ENCODE measurements at places on chromosomes 2 and 18.
A peak's percentile ranks its signal among the peaks of the same experiment; 100 is the strongest.

DNA sequence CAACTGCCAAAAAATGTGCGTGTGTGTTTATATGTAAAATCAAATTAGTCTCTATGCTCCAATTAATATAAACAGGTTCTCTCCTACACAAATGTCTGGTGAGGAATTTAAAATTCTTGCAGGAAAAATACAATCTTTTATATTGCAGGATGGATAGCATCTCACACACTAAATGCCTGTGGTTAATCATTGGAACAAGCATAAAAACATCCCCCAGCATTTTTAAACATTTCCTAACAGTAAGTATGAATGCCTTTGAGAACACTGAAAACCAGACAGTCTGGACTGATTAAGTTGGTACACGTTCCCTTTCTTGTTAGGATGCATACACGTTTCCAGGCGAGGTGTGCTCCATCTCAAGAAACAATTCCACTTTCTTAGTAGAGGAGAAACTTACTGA is 29.9 kb upstream of the PDE1A start:
- DNase-seq: no peak

GRCh38 chr2:105610576-105611332 is 134.0 kb upstream of the NCK2 start:
- DNase-seq: peak; percentile 26

DNA sequence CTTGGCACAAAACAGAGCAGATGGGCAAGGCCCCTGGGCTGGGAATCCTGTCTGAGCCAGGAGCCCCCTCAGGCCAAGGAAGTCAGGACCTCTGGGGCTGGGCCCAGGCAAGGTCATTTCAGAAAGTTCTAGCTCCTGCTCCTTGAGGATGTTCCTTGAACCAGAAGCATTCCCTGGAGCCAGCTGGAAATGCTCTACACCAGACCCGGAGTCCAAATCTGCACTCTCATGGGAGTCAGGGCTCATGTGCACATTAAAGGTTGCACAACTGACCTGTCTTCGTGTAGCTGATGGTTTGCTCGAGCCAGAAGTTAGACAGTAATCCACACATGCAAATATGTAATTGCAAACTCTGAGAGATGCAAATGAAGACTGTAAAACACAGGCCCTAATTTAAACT is 18.0 kb downstream of the PARD6G start:
- DNase-seq: no peak

DNA sequence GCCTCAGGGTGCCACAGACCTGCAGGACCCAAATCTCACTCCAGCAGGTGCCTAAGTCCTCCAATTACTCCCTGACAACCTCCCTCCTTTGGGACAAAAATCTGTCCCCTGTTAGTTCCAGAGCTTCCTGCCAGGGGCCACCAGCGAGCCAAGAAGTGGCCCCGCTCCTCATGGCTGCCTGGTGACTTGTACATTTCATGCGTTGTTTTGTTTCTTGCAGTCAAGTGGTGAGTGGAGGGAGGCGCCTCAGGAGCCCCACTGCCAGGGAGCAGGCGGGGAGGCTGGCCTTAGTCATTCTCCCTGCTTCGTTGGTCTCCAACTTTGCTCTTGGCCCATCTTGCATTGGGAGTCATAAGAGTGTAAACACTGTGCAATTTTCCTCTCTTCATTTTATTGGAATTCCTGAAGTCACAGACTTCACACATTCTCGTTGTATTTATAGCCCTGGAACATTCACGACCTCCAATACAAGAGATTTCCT is 81.3 kb downstream of the KCNF1 start:
- no peak for DNase-seq

GRCh38 chr18:34494359-34494696 is 215.8 kb upstream of the DTNA start:
- no peak for DNase-seq

- DNase-seq: peak; percentile 61
Observed at GRCh38 chr2:219997341-219997851, 370.0 kb downstream of the SLC4A3 start.

DNA sequence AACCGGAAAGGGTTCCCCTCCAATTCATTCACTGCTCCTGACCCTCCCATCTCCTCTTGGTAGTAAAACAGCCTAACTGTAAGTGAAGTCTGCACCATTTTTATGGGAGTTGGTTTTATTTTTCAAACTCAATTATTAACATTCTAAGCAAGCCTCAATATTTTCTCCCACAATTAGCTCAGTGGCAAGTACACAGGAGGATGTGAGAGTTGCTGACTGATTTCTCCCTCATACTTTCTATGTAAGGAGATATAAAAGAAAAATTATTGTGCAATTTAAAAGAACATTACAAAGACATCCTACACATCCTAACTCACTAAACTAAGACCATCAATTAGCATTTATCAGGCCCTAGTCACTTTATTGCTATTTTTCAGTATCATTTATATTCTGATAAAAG is 73.9 kb downstream of the PIAS2 start:
- no peak for DNase-seq

DNA sequence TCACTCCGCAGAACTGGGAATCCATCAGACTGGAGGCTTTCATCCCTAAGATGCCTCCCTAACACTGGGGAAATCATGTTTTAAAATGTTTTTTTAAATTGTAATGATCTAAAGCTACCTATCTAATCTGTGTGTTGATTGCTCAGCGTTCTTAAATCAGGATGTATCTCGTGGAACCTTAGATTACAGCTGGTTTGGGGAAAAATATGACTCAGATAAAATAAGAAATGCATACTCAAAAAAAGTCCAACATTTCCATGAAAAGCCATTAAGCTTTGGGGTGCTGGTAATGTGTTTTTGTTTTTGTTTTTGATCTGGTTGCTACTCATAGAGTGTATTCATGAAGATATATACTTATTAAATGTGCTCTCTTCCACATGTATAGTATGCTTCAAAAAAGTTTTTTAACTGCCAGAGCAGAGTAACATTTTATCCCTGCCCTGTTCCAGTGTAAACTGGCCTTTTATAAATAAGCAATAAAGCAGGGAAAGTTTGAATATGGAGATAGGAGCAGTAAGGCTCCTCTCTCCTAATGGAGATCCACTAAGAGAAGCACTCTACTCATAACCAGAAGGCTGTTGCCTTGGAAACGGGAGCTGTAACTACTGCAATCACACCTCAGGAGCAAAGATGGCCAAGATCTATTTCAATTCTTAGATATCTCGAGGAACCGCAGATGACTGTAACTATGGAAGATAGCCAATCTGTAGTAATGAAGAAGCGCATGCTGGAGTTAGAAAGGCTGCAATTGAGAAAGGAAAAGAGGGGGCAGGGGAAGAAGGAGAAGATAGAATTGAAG is 41.6 kb downstream of the ANKRD44 start:
- no peak for DNase-seq

- DNase-seq: peak; percentile 54
Observed at GRCh38 chr2:128396500-128396891, 77.8 kb upstream of the HS6ST1 start.

DNA sequence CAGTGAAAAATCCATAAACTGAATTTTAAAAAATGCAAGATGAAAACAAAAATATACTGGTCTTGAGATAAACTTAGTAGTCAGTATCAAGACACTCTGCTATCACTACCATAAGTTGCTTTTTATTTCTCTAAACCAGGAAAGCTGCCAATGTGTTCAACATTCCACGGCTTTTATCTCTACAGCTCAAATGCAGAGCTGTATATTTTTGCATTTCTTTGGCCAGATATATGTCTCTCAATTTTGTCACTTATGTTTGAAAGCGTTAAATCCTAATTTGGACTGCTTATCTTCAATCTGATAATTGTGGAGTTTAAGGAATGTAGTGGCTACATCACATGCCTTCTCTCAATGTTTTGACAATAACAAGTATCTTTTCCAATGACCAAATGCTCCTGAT is 609.5 kb downstream of the EPHA4 start:
- no peak for DNase-seq

GRCh38 chr2:32923109-32923508 is 23.6 kb upstream of the LTBP1 start:
- DNase-seq: no peak

- no peak for DNase-seq
Observed at GRCh38 chr2:238160206-238161129, 1.7 kb downstream of the ERFE start.

DNA sequence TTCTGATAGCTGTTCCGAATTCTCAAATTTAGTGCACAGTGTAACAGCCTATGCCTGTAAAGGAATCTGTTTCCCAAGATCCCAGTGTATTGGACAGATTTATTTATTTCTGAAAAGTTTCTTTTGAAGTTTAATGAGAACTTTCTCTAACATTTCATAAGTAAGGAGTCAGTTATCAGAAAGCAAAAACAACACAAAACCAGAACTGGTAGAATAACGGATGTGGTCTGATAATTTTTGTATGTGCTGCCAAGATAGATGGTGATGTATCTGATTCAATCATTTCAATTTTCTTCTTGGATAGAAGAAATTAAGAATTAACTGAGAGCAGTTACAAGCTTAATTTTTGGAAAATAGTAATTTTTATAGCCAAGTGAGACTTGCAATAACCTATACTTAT is 374.3 kb downstream of the SOCS6 start:
- DNase-seq: no peak

DNA sequence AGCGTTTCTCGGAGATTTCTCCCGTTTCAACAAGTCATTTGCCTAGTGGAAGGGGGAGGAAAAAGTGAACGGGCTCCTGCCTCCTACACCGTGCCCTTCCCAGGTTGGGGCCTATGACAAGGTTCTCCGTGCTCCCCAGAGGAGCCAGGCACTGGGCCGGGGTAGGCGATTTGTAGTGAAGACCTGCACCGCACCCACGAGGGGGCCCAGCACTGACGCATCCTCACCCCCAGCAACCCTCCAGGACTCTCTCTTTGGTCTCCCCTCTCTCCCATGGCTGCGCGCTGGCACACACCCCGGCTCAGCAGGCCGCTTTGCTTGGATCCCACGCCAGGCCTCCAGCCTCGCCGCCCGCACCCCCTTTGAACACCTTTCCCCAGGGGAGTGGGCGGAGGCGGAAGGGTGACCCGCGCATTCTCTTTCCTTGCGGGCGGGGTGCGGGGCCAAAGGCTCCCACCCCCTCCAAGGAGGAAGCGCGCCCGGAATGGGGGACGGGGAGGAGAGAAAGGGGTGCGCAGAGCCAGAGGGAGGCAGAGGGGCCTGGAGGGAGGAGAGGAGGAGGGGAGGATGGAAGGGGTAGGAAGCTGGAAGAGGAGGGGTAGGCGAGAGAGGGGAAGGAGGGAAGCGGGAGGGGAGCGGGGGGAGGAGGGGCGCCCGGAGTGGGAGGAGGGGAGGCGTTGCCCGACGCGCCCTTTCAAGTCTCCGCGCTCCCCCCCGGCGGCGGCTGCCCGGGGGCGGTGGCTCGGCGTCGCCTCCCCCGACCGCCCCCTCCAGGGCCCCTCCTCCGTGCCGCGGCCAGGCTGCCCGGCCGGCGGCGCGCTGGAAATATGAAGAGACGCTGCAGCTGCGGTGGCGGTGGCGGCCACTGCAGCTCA is at the start of gene APCDD1:
TSS of gene APCDD1 (plus strand) at position 830 of the 875 bp plus-strand sequence. CDS start 347 bp downstream, outside the sequence.
- DNase-seq: peak; percentile 9

GRCh38 chr2:146602856-146603255 is 1242.0 kb upstream of the ACVR2A start:
- no peak for DNase-seq

DNA sequence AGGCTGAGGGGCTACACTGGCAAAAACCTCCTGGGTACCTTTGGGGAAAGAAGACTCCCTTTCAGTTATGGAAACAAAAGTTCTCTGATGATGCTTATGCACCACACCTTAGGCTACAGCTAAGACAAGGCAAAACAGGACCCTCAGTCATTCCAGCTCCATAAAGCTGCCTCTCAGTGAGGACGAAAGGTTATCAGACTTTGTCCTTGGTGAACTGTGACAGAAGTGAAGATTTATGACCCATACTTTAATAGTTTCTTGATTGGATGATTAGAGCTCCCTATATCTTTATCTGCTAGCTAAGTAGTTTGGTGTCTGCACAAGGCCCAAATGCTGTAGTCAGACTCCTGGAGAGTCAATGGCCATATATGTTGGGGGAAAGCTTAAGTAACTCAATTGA is 40.6 kb upstream of the SPRED2 start:
- no peak for DNase-seq

DNA sequence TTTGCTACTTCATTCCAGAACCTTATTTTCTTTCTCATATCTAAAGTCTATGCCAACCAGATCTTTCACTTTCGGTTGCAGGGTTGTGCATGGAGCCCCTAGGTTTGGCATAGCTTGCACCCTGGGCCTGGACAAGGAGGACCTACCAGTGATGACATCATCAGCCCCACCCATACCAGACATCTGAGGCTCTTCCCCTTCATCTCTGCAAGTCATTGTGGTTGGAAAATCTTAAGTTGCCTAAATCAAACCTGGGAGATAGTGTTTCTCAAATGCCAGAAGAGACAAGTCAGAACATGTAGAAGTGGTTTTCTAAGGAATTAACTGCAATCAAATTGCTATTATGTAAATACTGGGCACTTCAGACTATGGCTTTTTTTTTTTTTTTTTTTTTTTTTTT is 363.3 kb downstream of the ZNF516 start:
- peak; percentile 79 for DNase-seq

DNA sequence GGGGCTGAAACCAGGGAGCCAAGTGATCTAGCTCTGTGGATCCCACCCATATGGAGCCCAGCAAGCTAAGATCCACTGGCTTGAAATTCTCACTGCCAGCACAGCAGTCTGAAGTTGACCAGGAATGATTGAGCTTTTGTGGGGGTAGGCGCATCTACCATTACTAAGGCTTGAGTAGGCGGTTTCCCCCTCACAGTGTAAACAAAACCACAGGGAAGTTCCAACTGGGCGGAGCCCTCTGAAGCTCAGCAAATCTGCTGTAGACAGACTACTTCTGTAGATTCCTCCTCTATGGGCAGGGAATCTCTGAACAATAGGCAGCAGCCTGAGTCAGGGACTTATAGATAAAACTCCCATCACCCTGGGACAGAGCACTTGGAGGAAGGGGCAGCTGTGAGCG is 96.7 kb downstream of the CCDC148 start:
- peak; percentile 82 for DNase-seq

DNA sequence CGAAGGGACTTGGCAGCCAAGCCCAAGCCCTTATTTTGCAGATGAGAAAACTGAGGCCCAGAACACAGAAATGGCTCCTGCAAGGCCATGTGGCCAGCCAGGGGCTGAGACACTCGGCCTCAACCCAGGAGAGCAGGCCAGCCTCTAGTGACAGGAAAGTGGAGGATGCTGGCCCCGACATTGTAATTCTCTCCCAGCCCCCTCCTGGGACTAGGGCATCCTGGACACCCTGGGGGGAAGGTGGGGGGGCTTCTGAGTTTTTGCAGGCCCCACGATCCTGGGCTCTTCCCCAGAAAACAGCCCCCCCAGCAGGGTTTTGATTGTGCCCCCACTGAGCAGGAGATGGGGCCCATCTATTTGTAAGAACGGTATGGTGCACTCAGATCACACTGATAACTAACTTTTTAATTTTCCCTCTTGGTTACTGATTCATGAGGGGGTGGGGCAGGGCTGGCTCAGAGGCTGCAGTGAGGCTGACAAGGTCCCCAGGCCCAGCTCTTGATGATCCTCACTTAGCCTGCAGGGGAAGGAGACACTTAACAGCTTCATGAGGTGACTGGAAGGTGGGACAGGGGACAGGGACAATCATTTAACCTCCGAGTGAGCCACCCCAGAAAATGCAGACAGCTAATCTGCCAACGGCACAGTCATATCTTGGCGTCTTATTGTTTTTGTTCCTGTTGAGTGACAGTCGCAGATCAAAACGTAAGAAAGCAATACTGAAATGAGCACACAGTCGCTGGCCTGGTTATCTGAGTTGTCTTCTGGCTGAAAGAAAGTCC is 18.9 kb downstream of the SMAD7 start:
- no peak for DNase-seq

Measured in epithelial cell of esophagus (primary cell).